ENCODE measurements at places on chromosomes 2 and 18.

DNA sequence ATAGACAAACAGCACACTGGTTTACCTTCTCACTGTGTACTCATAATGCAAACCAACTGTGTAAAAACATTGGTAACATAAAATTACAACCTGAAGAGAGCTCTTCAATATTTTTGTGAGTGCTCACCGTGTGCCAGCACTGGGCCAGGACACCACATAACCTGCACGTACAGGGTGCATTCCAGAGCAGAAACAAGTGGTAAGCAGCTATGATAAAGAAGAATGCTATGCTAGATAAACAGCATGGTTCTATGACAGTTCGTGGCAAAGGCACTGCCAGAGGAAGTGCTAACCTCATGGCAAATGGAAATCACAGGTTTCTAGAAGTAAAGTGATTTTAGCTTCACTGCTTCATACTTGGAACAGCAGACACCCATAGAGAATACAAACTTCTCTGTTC lies 343.5 kb downstream of the MTX2 start:
- no peak for DNase-seq

DNA sequence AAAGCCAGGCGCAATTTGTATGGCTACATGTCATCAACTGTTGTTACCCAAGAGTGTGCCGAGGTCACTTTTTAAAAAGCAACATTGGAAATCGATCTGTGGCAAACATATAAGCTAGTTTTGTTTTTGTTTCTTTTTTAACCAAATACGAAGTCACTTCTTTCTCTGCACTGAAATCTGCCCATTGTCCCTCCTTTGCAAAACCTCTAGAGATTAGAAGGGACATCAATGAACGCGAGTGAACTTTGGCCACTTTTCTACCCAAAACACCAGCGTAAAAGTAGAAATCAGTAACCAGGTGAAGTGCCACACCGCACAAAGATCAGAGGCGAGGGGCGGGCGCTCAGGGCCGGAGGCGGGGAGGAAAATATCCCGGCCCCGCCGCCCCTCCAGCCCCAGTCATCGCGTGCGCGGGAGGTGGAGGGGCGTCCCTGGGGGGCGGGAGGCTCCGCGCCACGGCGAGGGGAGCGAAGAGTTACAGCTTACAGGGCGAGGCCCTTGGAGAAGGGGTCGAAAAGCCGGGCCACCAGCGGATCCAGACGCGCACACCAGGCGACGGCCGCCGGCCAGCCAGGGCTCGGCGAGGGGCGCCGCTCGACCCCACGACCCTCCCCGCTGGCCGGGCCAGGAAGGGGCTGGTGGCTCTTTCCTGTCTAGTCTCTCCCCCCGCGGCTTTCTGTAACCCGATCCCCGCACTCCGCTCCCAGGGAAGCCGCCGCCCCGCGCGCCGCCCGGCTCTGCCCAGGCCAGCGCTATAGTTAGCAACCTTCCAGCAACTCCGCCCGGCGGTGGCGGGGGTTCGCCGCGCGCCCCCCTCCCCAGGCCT lies 993 bp downstream of the RBMS1 start:
- peak; percentile 70 for DNase-seq

- no peak for DNase-seq
Measured at GRCh38 chr2:219707496-219708285, 80.3 kb downstream of the SLC4A3 start.

DNA sequence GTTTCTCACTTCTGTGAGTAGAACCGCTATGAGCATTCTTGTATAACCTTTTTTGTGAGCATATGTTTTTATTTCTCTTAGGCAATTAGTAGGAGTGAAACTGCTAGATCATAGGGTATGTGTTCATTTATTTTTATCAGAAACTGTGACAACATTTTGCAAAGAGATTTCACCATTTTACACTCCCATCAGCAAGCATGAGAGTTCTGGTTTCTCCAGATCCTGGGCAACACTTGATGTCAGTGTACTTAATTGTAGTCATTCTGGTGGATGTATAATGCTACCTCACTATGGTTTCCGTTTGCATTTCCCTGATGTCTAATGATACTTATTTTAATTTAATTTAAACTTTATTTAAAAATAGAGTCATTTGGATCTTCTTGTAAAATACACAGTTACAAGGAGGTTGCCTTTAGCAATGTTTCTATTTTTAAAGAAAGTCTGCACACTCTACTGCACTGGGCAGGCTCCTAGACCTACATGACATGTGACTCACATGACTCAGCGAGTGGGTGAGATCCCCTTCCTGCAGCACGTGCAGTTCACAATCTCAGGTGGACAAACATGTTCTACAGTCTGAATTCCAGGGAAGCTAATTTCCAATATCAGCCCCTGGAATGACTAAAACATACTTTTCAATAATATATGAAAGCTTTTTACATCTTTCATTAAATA lies 127.0 kb upstream of the BCL2L11 start:
- DNase-seq, result no peak

DNA sequence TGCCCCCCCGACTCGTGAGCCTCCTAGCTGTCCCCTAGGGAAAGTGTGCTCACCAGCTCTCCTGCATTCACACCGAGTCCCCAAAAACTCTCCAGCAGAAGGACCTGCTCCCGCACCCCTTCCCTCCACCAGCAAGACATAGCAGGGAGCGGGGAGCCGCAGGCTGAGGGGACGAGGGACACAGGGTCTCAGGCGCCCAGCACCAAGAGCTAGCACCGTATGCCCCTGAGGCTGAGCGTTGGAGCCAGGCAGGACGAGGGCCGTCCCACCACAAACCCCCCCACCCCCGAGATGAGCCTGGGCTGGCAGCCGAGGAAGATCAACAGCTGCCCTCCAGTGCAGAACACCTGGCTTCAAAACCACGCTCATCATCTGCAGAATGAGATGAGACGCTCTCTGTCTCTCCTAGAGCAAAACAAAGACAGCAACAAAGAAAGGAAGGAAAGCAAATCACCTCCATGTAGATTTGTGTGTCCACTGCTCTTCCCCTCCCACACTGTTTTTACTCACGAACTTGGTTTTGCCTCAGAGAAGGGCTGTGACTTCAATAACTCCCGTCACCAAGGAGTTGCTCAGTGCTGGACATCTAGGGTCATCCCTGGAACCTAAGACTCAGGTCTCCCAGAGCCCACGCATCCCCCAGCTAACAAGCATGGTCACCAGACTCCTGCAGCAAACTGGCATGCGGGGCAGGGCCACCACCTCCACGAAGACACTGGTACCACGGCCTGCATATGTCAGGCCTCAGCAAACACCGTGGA lies 39.7 kb upstream of the SALL3 start:
- DNase-seq, result no peak

- DNase-seq, result no peak
Measured at GRCh38 chr2:196967116-196967515, 40.6 kb upstream of the PGAP1 start.

GRCh38 chr2:196125596-196125995 lies 45.8 kb downstream of the STK17B start:
- no peak for DNase-seq

DNA sequence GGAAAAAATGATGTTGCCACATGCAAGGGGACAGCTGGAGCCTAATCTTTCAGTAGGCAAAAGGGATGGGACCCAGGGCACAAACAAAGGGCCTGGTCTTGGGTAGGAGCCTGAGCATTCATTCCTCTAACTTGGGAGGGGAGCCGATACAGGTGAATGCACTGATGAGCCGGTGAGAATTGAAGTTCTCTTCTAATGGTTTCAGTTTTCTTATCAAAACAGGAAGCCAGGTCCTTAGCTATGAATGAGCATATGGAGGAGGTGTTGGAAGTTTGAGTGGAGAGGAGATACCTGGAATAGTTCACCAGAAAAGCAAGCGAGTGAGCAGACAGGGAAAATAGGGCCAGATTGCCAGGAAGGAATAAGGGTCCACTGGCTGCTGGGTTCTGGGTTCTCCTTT lies 10.1 kb downstream of the DPP4 start:
- no peak for DNase-seq

DNA sequence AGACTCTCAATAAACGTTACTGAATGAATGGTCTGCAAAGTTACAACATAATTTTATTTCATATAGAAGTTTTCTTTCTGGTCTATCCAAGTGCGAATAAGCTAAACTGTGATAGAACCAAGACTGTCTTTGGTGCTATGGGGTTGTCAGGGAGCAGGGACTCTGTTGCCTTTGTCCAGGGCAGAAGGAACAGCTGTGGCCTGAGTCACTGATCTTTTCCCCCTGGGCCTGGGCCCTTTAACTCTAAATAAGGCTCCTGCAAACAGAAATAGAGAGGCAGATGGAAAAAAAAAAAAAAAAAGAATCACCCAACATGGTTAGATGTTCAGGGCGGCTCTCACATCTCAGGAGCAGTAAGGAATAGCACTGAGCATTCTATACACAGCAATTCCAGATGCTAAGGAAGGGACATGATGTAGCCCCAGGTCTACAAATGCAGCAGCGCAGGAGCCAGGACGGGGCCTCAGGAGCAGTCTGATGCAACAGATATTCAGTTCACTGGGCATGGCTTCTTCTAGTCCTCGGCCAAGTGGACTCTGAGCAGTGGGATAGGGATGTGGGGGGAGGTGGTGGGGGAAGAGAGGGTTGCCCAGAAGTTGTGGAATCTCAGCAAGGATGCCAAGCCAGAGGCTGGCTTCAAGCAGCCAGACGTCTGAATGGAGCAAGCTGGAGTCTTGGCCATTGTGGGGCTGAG lies 247.1 kb upstream of the SIX2 start:
- DNase-seq, result no peak

DNA sequence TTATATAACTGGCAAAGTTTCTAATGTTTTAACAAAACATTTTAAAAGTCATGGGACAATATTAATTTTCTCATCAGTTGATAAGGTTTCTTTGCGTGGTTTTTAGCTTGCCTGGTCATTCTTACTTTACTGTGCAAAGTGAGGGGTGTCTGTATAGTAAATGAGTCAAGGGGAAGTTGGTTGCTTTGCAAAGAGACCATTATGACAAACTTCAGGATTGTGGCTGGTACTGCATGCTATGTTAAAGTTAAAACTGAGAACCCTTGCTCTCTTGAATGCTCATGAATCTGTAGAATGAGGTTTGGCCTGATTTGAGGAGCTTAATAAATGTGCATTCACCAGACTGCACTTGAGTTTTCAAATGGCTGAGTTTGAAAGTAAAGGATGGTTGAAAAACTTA lies 47.0 kb downstream of the COL4A4 start:
- no peak for DNase-seq

DNA sequence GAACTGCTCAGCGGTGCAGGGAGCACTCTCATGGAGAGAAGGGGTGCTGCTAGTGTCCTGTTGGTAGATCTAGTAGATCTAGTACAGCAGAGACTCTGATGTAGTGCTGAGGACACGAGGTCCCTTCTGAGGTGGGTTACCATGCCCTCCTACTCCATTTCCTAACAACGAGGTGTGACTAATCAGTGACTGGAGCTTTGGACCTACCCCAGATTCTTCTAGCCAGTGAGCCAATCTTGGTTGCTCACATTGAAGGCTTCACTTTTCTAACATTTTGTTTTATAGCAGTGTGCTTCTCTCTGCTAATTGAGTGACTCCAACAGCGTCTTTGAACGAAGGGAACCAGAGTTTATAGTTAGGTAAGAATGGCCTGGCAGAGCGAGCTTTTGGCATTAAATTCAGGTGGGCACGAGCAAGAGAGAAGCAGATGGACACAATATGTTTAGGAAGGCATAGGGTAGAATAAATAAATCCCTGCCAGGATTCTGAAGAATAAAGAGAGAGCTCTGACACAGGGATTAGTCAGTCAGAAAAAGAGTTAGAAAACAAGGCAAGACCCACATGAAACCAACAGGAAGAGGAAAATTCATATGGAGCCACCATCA lies 306.0 kb upstream of the RAB12 start:
- no peak for DNase-seq

DNA sequence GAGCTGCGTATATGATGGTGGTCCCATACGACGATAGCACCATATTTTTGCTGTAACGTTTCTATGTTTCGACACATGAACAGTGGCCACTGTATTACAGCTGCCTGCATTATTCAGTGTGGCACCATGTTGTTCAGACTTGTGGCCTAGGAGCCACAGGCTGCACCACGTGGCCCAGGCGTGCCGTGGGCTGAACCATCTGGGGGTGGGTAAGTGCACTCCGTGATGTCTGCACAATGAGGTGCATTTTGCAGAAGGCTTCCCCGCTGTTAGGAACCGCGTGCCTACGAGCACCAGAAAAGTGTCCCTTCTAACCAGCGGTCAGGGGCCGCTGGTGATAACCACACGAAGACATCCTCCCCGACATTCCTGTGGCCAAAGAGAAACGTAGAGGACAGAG lies 433.7 kb upstream of the MYT1L start:
- no peak for DNase-seq

- no peak for DNase-seq
Measured at GRCh38 chr2:187614756-187615155, 60.5 kb upstream of the TFPI start.

- DNase-seq, result no peak
Measured at GRCh38 chr2:144165599-144166250, 354.2 kb downstream of the ZEB2 start.

GRCh38 chr2:124640221-124640750 lies 615.2 kb downstream of the CNTNAP5 start:
- DNase-seq, result no peak

- DNase-seq, result no peak
Measured at GRCh38 chr2:134468164-134468563, 214.3 kb downstream of the MGAT5 start.

- no peak for DNase-seq
Measured at GRCh38 chr18:7683753-7684152, 116.6 kb downstream of the PTPRM start.

- no peak for DNase-seq
Measured at GRCh38 chr2:241323778-241324177, 8.1 kb downstream of the SEPTIN2 start.

DNA sequence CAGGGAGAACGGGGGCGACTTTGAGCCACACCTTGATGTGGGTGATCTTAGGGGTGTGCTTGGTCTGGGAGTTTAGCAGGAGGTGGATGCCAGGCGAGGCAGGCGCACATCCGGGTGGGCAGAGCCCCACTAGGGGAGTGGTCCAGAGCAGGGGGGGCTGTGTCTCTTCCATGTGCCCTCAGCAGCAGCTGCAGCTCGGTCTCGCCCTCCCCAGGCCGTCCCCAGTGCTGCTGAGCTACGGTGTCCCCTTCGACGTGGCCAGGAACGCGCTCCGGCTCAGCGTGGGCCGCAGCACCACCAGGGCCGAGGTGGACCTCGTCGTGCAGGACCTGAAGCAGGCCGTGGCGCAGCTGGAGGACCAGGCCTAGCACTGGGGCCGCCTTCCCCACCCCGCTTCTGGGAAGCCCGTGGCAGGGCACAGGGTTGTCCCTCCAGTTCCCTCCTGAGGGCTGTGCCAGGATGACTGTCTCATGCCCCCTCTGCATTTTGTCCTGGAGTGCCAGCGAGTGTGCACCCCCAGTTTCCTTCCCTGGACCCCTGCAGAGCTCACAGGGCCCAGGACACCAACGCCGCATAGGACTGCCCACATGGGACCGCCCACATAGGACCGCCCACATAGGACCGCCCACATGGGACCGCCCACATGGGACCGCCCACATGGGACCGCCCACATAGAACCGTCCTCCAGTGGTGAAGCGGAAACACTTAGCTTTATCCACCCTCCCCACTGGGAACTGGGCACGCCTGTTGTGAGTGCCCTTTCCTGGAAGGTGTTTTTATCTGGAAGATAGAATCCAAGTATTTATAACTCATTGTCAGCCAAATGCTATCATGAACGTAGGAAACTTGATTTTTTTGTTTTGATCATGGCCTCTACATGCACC lies 1.9 kb upstream of the ESPNL start:
- no peak for DNase-seq

GRCh38 chr18:58361212-58361611 lies 267.7 kb downstream of the ALPK2 start:
- DNase-seq, result no peak

- no peak for DNase-seq
Measured at GRCh38 chr2:151085181-151085611, 176.5 kb downstream of the RBM43 start.

Data from left renal pelvis (tissue), 4 donors.